Head of caudate nucleus (tissue), 42 donors: ENCODE measurements at places on chromosomes 1 and 21.

- no peak for DNase-seq
These were observed 24.8 kb downstream of the TNFRSF8 start for GRCh38 chr1:12087797-12088314.

- DNase-seq, result no peak
These were observed 55.5 kb downstream of the MORN1 start for GRCh38 chr1:2335721-2336455.

GRCh38 chr1:10149231-10149630, 61.1 kb upstream of the KIF1B start:
- no peak for DNase-seq

- DNase-seq, result no peak
These were observed 21.2 kb upstream of the CHI3L1 start for GRCh38 chr1:203207751-203208150.

- DNase-seq, result no peak
These were observed 346.6 kb upstream of the RUNX1 start for GRCh38 chr21:35395728-35396127.

DNA sequence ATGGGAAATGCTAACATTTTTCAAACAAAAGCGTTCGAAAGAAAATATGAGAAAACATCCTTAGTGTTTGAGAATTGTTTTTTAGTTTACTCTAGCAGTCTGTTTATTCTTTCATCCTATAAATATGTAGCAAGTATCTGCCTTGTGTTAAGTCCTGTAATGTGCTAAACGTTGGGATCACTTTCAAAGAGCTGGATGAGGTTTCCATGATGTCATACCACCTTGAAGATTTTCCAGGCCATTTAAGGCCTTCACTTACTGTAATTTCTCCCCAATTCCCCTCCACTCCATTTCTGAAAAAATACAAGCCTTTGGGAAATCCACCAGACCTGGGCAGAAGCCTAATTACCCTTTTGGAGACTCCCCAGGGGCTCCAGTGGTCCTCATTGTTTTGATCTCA, 24.2 kb upstream of the CTBS start:
- DNase-seq, result no peak

- no peak for DNase-seq
These were observed 3.1 kb downstream of the KRTAP10-8 start for GRCh38 chr21:44614961-44615391.

DNA sequence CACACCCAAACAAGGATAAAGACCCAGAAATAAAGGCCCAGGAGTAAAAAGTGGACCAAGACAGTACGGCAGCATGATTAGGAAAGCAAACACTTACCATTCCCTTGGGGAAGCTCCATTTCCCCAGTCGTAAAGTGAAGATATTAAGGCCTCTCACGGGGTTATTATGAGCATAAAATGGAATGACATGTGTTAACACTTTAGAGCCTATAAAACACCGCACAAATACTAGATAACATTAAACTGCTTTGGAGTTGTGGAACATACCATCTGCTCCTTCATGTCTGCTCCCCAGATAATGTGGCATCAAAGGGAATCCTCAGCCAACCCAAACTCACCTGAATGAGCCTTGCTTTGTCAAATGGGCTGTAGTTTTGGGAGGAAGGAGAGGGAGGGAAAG, 8.9 kb upstream of the ITLN2 start:
- DNase-seq, result no peak

DNA sequence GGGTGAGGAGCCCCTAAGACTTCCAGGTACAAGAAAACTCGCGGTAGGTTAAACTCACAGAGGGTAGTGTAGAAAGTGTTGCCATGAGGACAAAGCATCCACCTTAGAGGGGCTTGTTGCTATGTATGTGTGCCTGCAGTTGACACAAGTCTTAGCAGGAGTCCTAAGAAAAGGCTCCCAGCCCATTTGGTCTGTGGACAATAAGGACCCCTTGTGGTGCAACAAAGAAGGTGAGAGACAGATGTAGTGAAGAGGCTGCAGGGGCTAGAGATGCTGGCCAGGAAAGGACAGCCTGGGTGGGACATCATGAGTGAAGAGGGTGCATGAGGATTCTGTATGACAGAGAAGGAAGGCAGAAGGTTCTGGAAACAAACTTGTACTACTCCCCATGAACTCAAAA, 36.3 kb upstream of the IL10 start:
- DNase-seq, result no peak

- peak; percentile 22 for DNase-seq
These were observed 1.0 kb downstream of the SLC35D1 start for GRCh38 chr1:67052741-67053534.

- DNase-seq, result no peak
These were observed 10.1 kb downstream of the MFAP2 start for GRCh38 chr1:16970132-16970910.

DNA sequence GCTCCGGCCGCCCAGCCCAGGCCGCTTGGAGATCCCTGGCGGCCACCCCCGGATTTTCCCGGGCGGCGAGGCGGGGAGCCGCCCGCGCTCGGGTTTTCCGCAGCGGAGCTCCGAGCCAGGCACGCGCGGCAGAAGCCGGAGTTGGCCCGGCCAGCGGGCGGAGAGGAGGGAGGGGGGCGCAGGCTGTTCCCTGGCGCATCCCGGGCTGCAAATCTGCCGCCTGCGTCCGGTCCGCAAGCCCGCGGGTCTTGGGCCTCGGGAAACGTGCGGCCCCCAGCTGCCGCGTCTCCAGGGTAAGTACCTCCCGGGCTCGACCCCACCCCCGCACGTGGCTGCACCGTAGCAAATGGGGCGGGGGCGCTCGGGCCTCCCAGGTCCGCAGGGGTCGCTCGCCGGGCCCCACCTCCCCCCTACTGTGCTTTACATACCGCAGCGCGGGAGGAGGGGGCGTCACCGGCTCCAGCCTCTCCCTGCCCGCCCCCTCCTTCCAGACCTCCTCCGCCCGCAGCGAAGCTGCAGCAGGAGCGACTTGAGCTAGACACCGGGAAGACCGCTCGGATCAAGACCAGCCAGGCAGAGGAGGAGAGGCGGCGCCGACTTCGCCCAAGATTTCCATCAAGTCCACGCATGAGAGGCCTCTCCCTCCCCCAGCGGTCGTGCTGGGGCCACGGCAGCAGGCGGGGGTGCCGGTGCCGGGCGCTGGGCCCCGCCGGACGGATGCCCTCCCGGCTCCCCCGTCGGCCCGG, 1.6 kb downstream of the TMEM200B start:
- DNase-seq, result peak; percentile 34

DNA sequence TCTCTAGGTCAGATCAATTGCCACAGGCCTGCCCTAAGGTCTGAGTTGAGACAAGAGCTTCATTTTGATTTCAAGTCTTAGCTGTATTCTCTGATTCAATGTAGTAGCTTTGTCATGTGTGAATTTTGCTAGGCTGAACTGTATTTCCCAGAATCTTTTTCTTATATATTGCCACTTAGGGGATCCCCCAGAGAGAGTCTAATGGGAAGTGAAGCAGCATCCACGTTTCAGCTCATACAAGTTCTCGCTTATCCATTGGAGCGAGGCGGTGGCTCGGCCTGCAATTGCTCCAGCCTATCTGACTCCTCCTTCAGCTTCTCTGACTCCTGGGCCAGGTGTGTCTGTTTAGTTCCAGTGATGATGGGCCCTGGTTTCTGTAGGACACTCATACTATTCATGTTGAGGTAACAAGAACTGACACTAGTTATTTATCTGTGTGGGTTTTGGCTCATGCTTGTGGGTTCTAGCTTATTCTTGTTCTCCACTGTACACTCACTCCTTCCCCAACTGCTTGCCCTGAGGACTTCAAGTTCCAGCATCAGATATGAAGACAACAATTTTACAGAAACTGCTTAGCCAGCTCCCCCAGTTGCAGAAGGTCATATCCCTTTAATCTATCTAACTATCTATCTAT, 48.2 kb downstream of the TBX19 start:
- no peak for DNase-seq

DNA sequence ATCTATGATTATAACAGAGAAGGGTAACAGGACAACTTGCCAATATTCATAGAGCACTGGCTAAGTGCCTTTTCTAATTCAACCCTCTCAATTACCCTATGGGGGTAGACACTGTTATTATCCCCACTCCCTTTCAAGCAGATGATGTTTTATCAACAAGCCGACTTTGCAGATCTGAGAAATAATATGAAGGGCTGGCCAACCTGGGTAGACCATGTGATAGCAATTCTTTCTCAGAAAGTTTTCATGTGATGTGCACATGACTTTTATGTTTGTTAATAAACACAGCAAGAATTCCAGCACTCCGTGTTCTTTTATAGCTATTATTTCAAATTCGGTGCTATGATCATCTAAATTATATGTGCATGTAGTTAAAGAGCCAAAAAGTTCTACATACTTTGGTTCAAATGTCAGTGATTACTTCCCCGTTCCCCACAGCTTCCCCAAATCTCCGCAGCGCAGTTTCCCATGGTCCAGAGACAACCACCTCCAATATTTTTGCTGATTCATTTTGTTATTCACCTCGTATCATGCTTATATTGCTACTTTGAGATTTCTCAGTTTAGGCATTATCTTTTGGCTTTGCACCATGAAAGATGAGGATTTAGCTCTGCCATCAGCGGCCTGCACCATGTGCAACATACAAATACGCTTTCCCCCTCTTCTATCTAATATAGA, 96.7 kb upstream of the GADD45A start:
- DNase-seq, result no peak

GRCh38 chr1:184664042-184664660, 90.5 kb downstream of the EDEM3 start:
- peak; percentile 79 for DNase-seq

DNA sequence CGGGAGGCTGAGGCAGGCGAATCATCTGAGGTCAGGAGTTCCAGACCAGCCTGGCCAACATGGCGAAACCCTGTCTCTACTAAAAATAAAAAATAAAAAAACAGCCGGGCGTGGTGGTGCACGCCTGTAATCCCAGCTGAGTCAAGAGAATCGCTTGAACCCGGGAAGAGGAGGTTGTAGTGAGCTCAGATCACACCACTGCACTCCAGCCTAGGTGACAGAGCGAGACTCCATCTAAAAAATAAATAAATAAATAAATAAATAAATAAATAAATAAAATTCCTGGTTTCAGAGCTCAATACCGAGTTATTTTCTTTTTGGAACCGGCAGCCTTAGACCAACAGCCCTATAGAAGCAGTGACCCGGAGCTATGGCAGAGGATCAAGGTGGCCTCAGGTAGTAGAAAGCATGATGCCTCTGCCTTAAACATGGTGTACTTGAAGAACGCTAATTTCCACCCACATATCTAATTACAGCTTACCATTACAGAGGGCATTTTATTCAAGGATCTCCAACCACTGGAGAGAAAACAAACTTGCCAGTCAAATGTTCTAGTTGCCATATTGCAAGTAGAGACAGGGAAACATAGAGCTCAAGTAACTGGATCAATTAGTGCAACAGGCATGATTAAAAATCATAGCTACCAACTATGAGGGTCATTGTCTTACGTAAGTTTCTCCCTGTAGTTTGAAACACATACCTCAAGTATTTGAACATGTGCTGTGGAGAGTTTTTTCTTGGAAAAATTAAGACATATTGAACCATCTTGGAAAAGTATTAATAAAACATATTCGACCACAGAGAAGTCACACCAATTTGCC, 2.0 kb upstream of the ENAH start:
- DNase-seq, result no peak

GRCh38 chr1:9280015-9280860, 12.5 kb upstream of the SPSB1 start:
- no peak for DNase-seq

- DNase-seq, result peak; percentile 27
These were observed 16.1 kb downstream of the TNFRSF8 start for GRCh38 chr1:12078938-12079861.

GRCh38 chr1:245453541-245453940, 298.8 kb downstream of the KIF26B start:
- DNase-seq, result no peak

- DNase-seq, result no peak
These were observed 2.4 kb upstream of the ELF3 start for GRCh38 chr1:202007805-202008489.

- DNase-seq, result no peak
These were observed 103.8 kb downstream of the LYPLAL1 start for GRCh38 chr1:219277304-219278105.

DNA sequence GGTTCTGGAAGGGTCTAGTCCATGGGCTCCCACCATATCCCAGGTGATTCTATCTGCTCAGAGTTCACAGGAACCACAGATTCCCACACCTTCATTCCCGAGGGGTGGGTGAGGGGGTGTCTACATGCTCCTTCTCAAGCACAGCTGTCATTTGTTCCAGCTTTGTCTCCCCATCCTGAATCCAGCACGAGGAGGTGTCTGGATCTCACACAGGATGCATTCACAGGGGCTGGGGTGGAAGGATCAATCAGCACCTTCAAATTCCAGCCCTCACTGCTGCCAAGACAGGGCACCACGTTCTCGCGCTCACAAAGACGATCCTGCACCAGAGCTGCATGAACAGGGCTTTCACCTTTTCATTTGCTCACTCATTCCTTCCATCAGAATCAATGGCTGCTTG, 52.7 kb downstream of the TCP10L start:
- no peak for DNase-seq

DNA sequence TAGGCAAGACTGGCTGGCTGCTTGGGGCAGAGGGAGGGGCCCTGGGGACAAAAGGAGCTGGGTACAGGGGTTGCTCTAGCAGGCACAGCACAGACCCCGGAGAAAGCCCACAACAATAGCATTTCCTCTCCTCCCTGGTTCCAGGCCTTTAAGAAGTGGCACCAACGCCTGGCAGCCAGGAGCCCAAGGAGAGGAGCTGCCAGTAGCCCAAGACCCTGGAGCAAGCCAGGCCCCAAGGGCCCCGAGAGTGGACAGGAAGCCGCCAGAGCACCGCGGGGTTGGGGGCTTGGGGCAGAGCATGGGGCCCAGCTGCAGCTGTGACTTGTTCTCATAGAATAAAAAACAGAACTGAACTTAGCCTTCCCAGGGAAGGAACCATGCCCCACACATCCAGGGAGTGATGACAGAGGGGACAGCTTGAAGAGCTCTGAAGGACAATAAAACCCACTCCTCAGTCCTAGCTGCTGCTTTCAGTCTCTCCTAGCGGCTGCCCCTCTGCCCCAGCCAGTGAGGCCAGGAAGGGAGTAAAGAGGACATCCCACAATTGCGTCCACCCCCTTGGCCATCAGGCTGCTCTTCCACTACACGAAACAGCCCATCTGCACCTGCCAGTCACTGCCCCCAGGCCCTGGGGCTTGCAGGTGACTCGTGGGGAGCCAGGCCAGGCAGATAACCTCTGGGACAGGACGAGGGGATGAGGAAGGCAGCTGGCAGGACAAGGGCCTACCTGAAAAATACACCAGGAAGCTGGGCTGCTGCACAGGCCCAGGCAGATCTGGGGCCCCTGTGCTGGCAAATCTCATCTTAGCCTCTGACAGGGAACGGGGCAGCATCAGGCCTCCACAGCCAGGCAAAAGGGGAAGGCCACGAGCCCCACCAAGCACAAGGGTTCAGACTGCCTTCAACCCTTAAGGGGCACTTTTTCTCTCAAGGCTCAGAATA, 16.4 kb downstream of the MTHFR start:
- no peak for DNase-seq

GRCh38 chr1:21630571-21631343, 38.4 kb downstream of the RAP1GAP start:
- DNase-seq, result no peak
